SHP77 (cell line): ENCODE measurements at places on chromosomes 12 and 14.

DNA sequence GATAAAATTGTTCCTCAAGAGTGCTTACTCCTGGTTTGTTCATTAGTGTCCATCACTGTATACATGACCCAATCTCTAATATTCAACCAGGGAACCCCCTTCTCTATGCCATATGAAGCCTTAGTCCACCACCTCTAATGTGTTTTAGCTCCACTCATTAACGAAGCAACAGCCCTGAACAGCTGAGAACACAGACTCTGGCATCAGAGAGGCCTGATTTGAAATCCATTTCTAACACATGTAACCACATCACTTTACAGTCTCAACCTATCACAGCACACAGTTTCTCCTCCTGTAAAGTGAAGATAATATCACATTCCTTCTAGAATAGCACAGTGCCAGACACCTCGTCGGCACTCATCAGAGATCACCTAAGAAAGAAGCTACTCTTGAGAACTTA is 64.3 kb downstream of the C2CD5 start:
- DNase-seq, result no peak

GRCh38 chr12:87216436-87216835 is 812.8 kb downstream of the C12orf50 start:
- DNase-seq, result no peak

DNA sequence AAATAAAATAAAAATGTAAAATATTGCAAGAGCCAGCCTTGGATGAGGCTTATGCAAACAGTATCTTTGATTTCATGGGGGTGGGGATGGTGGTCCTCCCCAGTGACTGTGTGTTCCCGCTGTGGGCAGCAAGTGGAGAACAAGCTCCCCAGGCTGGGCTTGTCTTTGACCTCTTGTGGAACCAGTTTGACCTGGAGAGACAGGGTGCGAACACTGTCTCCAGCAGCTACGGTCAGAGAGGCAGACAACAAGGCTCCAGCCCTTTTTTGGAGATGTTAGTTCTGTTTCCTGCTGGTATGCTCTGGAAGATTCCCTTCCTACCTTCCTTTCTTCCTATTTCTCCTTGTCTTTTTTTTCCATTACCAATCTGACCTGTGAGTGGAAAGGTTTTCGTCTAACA is 21.8 kb upstream of the WSCD2 start:
- no peak for DNase-seq

- no peak for DNase-seq
Observed at GRCh38 chr14:52856139-52856538, 64.7 kb upstream of the GNPNAT1 start.

- peak; percentile 6 for DNase-seq
Observed at GRCh38 chr12:94152292-94153078, 4.1 kb downstream of the PLXNC1 start.

DNA sequence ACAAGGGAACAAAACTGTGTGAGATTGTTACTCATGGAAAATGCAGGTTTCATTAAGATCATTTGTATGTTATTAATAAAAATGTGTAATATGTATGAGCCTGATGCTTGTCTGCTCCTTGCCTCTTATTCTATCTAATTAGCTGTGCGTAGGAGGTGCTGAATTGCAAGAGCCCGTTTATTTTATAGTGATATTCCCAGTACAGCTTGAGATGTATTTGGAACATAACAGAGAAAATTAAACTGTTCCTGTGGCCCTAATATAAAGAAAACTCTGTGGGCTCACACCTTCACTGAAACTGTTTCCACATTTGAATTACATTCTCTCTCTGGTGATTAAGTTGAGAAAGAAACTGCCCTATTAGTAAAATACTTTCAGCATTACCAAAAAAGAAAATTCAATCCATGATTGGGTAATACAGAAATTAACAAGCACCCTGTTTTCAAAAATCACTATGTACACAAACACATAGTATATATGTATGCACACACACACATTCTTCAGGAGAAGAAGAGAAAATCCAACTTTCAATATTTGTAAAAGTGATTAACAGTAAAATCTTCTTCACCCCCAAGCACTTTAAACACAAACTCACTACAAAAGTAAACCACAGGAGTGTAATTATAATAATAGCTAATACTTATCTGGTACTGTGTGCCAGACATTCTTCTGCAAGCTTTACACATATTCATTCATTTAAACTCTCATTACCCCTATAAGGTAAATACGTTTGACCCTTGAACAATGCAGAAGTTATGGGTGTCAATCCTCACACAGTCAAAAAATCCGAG is 233.2 kb downstream of the PHLDA1 start:
- no peak for DNase-seq

DNA sequence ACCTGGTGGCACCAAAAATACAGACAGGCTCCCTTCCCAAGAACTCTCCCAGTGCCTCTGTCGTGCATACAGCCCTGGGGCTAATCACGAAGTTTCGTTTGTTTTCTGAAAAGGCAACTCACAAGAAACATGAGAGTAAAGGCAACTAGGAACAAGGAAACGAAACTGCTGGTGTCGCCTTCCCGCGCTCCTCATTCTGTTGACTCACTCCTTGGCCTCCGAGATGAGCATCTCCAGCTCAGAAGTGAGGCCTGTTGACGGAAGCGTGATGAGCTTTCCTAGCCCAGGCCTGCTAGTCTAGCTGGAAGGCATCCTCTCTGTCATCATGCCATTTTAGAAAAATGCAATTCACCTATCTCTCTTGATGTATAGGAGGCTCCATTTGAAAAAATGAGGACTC is 50.5 kb downstream of the TTC9 start:
- DNase-seq, result no peak

GRCh38 chr12:65634626-65635331 is 189.5 kb upstream of the HMGA2 start:
- DNase-seq, result no peak

GRCh38 chr12:45669093-45669492 is 60.4 kb upstream of the ARID2 start:
- no peak for DNase-seq

DNA sequence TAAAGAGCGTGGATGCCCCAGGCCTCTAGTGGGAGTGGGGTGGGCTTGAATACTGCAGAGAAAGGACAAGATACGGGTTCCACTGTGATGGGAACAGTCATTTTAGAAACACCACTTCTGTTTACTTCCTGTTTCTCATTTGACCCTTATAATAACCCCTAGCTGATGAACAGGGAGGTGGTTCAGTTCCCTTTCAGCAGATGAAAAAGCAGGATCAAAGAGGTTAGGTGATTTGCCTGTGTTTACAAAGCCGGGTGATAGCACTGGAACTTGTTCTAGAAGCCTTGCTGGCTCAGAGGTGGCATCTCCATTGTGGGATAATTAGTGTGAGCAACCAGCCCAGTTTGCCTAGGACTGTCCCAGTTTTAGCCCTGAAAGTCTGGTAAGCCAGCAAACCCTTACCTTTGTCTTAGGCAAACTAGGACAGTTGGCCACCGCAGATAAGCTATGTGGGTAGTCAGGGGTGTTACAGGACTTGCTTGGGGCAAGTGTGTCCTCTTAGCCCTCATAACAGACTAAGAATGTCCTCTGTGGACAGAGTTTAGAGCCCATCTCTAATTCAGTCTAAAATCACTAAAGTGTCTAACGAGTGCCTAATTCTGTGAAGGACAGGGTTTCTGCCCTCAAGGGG is 7.5 kb upstream of the LRP1-AS start:
- no peak for DNase-seq

- no peak for DNase-seq
Observed at GRCh38 chr14:101229666-101230065, 326.1 kb upstream of the RTL1 start.

DNA sequence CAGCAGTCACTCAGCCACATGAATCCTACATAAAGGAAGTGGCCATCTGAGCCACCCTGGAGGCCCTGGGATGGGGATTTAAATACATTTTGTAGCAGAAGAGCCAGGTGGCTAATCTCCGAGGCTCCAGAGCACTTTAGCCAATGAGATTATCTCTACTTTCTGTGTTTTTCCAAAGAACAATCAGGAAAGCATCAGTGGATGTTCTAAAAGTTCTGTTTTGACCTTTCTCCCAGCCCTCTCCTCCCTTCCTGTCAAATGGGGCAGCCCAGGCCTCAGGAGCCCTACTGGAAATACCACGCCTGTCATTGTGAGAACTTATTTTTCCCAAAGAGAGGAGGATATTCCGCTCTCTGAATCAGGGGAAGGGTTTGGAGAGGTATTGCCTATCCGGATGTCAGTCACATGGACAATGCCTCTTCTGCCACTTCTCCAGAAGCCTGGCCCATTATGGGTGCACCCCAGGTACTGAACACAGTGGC is 336.8 kb upstream of the FKBP4 start:
- no peak for DNase-seq

DNA sequence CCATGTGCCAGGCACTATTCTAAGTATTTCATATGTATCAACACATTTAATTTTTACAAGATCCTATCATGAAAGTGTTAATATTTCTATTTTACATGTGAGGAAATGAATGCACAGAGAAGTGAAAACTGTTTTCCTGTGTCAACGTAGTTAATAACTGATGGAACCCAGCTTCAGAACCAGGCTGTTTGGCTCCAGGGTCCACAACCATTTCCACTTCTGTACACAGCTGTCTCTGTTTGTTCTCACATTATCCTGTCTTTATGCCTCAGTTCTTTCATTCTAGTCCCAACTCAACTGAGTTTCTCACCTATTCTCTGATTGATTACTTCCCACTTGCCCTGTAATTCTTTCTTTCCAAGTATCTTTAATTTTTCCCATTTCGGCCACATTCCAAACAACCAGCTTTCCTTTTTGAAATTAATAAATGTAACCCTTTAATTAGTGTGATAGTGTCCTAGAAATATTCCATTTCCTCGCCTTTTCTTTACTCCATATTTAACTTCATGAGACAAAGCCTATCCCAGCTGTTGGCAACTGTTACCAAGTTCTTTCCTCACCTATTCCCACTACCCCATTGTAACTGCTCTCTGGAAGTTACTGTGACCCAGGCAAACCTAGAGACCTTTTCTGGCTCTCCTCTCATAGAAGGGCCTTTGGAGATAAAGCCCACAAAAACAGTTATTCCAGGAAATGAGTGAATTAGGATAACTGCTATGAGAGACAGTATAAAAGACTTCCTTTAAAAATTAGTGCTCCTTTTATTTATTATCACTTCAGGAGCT is 218.7 kb downstream of the RASSF9 start:
- DNase-seq, result no peak

GRCh38 chr12:49440035-49440434 is 72.8 kb downstream of the SPATS2 start:
- DNase-seq, result no peak

GRCh38 chr12:71503579-71504391 is 64.2 kb downstream of the LGR5 start:
- no peak for DNase-seq

DNA sequence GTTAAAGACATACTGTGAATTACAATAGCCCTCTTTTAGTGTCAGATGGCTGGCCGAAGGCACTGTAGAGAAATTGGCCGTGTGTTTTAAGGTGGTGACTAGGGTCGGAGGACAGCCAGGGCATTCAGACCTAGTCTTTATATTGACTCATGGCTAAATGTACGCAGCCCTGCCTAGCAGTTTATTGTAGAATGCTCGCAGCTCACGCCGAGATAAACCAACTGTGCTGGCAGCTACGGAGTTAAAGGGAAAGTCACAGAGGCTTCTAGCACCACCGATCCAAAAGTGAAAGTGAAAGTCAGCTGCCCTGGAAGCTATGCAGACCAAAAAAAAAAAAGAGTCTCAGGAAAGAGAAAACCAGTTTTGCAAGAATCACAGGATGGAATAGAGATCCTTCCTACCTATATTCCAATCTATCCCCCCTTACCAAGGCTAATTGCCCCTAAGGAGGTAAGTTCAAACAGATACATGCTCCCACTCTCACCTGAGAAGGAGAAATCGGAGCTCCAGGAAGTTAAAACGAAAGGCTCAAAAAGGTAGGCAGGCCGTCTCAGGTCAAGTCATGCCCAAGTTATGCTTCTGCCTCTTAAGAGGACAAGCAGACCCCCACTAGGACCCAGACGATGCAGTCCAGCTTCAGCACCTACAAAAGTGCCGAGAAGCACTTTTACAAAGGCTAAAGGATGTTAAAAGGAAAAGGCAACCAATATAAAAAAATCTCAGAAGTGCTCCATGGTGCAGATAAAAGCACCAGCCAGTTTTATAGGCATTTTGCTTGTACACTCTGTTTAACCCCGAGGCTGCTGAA is 24.8 kb downstream of the KLRK1 start:
- DNase-seq, result no peak

GRCh38 chr12:52611080-52611468 is 7.3 kb downstream of the KRT73 start:
- DNase-seq, result no peak

- no peak for DNase-seq
Observed at GRCh38 chr12:124888260-124888659, 24.6 kb upstream of the SCARB1 start.

DNA sequence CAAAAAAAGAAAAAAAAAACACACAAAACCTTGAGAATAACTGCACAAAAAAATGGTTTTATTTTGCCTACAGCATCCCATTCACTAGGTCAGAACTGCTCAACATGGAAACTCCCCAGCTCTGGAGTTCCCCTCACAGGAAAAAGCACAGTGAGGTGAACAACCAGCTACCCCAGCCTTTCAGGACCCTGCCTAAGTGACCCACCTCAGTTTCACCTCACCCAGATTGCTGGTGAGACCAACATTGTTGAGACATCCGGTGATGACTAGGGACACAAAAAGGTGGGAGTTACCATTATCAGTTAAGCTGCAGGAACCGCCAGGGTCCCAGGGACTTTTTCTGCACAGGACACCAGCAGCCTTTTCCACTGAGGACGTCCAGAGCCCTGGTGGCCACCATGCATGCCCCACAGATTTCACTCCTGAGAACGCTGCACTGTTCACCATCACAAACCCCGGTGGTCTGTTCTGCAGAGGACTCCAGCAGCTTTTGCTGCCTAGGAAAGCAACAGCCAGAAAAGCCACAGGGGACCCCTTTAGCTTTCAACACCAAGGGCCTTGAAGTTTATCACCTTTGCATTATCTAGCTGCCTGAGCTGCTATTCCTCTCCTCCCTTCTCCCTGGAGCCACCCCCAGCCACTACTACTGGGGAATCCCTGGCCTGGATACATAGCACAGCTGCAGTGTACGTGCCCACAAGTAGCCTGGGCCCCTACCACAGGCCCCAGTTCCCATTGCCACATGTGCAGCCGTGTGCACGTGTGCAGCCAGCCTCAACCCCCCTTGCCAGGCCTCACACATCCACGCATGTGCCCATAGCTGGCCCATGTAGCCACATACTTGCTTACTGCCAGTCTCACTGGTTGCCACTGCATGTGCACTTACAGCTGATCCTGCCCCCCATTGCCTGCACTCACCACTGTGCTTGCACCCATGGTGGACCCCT is 62.5 kb upstream of the FAR2 start:
- no peak for DNase-seq

DNA sequence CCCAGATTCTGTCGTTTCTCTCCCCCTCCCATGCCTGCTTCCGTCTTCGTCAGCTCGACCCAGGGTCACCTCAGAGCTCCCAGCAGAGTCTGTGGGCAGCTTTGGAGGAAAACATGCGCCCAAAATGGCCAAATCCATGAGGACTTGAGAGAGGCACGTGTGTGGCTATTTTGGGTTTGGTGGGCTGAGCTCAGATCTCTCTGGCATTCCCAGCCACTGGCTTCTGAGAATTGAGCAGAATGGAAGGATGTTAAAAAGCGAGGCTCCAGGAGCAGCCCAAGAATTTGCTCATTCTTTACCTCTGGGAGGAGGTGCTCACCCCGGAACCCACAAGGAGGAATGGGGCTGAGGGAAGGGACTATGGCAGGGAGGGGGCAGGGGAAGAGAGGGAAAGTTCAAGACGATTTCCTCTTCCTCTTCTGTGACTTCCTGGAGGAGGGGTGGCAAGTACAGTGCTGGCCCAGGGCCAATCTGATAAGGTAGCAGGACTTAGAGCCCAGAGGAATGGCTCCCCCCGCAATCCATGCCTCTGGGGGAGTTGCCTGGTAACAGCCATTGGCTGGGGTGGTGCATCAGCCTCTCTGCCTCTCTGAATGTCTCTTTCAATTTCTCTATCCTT is 20.1 kb downstream of the TSPAN9 start:
- no peak for DNase-seq

- DNase-seq, result no peak
Observed at GRCh38 chr14:45970621-45971020, 681.0 kb downstream of the RPL10L start.
